ENCODE measurements at places on chromosomes 6 and 20.

- no peak for DNase-seq
Observed at GRCh38 chr6:47414423-47415167, 63.0 kb upstream of the CD2AP start.

- DNase-seq, result no peak
Observed at GRCh38 chr20:8155812-8156211, 23.7 kb downstream of the PLCB1 start.

DNA sequence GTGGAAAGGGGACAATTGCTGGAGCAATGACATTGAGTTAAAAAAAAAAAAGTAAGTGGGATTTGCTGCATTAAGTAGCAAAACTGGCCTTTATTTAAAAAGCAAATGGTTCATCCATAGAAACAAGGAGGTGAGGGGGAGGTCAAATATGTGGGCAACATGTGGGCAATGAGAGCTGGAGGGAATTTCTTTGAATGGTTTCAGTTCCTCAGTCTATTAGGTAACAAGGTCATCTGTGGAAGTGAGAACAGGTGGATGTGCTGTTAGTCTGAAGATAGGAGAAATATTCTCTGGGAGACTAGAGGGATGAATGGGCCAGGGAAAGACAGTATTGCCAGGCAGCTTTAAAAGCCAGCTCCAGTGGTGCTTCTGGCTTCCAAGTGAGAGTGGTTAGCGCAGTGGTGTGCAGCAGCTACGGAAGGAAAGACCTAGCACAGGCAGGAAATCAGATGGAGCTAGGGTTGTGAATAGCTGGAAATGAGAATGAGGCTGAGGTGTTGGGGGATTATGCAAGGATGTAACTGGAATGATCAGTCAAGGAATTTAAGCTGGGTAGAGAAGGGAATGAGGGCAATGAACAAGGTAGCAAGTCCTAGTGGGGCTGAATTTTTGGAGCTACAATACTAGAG lies 727.6 kb downstream of the PTPRT start:
- DNase-seq, result no peak

DNA sequence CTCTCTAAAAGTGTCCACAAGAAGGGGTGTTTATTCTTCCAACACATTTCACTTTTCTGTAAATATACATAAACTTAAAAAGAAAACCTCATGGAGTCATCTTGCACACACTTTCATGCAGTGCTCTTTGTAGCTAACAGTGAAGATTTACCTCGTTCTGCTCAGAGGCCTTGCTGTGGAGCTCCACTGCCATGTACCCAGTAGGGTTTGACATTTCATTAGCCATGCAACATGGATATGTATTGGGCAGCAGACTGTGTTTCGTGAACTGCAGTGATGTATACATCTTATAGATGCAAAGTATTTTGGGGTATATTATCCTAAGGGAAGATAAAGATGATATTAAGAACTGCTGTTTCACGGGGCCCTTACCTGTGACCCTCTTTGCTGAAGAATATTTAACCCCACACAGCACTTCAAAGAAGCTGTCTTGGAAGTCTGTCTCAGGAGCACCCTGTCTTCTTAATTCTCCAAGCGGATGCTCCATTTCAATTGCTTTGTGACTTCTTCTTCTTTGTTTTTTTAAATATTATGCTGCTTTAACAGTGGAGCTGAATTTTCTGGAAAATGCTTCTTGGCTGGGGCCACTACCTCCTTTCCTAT lies 17.9 kb downstream of the IRF4 start:
- no peak for DNase-seq

- DNase-seq, result no peak
Observed at GRCh38 chr20:22525821-22526220, 58.6 kb downstream of the FOXA2 start.

DNA sequence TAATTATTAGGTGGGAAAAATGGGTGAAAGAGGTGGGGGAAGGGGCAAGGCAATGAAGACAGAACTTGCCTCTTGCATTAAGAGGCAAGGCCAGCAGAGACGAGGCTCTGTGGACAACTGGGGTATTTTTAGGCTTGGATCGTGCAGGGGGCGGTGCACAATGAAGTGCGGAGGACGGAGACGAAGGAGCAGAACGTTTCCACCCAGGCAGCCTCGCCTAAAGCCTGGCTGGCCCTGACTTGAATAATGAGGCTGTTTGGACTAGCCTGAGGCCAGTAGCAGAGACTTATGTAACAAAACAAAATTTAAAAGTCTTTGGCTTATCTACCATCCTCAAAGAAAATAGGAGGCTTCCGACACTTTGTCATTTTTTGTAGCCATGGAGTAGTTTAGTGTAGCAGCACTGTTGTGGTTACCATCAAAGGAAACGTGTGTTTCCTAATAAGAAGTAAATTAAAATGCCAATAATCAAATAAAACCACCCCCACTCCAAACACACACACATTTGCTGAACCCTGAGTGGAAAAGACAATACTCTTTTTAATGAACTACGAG lies 370.0 kb upstream of the CNR1 start:
- no peak for DNase-seq

- no peak for DNase-seq
Observed at GRCh38 chr20:54456423-54456822, 19.0 kb upstream of the DOK5 start.

GRCh38 chr6:123564361-123564760 lies 72.4 kb downstream of the TRDN start:
- DNase-seq, result peak; percentile 60
